CD4-positive, alpha-beta T cell treated with Interleukin-1 beta for 1 hour (primary cell): ENCODE measurements at places on chromosomes 11 and 22.

- DNase-seq = no peak
These were observed 240.6 kb upstream of the PDGFD start for GRCh38 chr11:104404231-104405175.

GRCh38 chr11:68269414-68270081, 2.2 kb downstream of the C11orf24 start:
- no peak for DNase-seq

DNA sequence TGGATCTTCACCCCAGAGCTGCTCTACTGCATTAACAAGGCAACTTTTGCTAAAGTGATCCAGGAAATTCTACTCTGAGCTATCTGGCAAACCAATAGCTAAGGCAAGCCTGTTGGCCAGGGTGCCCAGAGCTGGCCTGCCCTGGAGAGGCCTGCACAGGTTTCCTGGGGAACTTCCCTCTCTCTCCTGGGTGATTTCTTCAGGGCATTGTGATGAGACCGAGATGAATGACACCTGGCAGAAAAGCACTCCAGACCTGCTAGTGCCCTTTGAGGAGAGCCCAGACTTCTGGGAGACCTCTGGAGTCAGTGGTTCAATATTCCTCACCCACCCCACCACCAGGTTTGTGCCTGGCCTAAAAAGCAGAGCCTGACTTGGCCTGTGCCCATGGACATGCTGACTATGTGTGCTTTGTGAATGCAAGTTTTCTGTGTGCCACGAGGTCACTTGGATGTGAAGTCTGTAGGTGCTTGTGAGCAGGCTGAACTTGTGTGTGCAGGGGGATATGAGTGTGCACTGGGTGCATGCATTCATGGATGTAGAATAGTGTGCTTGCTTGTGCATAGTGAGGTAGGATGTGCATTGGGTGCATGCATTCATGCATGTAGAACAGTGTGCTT, 4.4 kb upstream of the APLNR start:
- no peak for DNase-seq

DNA sequence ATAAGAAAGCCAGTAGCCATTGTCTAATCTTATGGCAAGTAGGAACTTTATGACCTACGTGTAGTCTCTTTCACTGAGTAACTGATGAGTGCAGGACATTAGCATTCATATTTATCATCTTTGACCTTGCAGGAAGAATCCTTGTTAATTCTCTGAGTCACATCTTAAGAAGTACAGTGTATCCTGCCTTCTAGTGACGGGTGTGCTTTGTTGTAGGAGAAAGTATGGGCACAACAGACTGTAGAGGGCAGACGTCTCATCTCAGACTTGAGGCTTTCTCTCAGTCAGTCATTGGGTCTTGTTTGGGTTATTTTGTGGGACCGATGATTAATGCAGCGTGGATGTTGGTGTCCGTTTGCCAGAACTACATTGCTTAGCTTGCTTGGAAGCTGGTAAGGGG, 6.8 kb downstream of the RNF214 start:
- DNase-seq = no peak

GRCh38 chr11:10247011-10247410, 47.0 kb downstream of the SBF2 start:
- DNase-seq = no peak

- DNase-seq = peak; percentile 32
These were observed 48.5 kb upstream of the VPREB1 start for GRCh38 chr22:22196018-22196533.

- DNase-seq = no peak
These were observed 164.7 kb upstream of the GUCY1A2 start for GRCh38 chr11:107182978-107183377.

- DNase-seq = no peak
These were observed 1.9 kb downstream of the MMP8 start for GRCh38 chr11:102722821-102723220.

DNA sequence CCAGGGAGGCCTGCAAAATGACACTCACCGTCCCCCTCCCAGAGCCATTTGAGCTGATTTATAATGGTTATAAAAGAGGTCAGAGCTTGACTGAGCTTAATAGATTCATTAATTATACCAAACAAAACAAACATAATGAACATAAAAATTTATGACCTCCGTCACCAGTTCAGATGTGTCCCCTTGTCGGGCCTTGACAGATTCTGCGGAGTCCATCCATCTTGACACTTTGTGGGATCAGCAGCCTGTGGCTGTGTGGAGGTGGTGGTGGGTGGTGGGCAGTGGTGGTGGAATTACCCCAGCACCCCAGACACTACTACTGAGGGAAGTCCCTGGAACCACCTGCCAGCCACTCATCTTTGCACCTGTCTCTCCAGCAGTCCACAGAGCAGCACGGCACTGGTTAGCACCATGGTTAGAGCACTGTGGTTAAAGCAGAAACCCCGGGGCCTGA, 83.5 kb downstream of the DSCAML1 start:
- DNase-seq = no peak

DNA sequence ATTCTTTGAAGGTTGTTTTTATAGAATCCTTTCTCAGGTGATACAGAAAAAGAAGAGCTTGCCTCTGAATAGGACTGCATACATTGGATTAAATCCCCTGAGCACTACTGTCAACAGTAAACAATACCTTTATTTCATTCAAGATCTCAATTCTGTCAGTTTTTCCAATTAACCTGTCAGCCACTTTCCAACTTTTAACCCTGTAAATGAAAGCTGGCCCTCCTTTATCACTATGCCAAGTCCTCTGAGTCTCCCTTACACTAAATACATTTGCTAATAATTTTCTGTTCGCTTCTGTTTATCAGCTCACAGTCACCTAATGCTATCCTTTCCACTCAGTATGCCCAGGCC, 213.7 kb upstream of the ARHGAP42 start:
- DNase-seq = no peak

- DNase-seq = no peak
These were observed 33.9 kb downstream of the AP2A2 start for GRCh38 chr11:959608-960007.

GRCh38 chr22:37560608-37561211, 430 bp downstream of the CDC42EP1 start:
- DNase-seq = no peak

DNA sequence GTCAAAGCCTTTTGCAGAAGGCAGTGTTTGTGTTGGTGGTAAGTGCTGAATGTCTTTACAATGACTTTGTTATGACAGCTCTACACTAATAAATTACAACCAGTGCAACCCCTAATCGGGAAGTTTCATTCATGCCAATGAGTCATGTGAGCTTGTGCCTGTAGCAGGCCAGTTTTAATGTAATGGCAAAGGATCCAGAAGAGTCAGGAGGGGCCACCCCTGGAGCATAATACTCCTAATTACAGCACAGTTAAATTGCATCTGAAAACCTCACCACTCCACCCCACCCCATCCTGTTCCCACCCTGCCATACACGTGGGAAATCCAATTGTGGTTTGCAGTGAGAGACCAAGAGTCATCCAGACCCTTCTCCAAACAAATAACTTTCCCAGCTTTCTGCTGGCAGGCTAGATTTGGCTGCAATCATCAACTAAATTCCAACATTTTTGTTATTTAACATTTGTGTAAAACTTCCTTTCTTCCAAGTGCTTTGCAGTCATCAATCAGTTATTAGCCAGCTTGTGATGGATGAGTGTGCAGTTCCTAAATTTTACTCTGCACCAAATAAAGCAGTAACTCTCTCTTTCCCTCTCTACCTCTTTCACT, 277.3 kb upstream of the FAT3 start:
- DNase-seq = no peak

- no peak for DNase-seq
These were observed 622 bp downstream of the RBM4B start for GRCh38 chr11:66676931-66677598.

GRCh38 chr11:18371279-18371678, 23.1 kb upstream of the LDHA start:
- no peak for DNase-seq
